ENCODE measurements at places on chromosomes 6 and 20.

GRCh38 chr6:129867403-129867802 is 6.3 kb upstream of the TMEM244 start:
- no peak for DNase-seq

GRCh38 chr6:122753000-122753687 is 26.4 kb upstream of the FABP7 start:
- DNase-seq, result peak; percentile 18

DNA sequence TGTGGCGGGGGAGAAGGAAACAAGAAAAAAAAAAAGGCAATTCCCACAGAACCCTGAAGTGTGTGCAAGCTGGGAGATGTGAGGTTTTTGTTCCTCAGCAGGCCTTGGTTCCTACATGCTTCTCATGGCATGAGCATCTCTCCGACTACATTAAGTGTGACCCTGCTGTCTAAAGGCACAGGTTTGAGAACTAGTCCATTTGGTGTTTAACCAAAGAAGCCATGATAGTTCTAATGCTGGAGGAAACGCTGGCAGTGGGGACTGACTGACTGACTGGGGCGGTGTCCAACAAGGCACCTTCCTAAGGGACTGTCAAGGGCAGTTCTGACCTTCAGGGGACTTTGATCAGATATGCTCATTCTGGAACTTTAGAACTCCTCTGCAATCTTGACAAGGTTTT is 3.8 kb downstream of the TXNDC5 start:
- DNase-seq, result no peak

DNA sequence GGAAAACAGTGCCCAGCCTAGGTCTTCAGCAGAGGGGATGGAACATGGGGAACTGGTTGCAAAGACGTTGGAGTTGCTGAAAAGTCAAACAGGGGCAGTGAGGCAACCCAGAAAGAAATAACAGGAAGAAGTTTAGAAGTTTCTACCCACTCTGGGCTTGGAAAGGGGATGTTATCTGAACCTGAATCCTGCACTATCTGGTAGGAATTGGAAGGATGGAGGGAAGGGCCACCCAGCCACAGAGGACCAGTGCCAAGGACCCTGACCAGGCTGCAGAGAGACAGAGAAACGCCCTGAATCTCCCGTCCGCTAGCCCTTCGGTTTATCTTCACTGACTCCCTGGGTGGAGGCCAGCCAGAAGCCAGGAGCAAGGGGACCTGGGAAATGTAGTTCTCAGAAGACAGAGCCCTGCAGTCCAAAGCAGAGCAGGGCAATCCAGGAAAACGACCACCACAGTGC is 217.3 kb upstream of the RREB1 start:
- peak; percentile 82 for DNase-seq

DNA sequence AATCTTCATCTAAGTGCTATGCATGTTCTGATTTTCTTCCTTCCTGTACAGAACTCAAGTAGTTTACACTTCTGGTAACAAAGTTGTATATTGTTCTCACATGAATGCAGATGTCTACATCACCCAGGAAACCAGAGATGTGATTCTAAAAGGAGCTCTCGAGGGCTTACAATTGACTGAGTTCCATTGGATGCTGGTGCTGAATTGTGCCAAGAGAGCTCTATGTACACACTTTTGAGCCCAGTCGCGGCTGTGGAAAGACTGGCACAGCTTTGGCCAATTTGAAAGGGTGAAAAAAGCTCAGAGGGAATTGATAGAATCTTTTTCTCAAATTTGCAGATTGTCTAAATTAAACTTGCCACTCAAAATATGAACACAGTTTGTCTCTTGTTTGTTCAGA is 340.7 kb downstream of the LMBRD1 start:
- no peak for DNase-seq

DNA sequence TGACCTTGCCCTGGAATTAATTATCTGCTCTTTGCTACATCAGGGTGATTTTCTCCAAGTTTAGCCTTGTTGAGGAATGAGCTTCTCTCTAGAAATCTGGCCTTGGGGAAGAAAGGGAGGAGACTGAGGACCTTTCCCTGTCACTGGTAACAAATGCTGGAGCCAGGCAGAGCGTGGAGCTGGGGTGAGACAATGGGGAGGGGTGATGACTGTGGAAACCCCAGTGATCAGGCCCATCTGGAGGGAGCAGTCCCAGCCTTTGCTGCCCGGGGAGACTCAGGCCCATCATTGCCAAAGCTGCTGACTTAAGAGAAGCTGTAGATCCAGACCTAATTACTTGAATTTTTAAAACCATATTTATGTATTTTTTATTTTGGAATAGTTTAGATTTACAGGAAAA is 31.3 kb downstream of the BCAS4 start:
- DNase-seq, result no peak

DNA sequence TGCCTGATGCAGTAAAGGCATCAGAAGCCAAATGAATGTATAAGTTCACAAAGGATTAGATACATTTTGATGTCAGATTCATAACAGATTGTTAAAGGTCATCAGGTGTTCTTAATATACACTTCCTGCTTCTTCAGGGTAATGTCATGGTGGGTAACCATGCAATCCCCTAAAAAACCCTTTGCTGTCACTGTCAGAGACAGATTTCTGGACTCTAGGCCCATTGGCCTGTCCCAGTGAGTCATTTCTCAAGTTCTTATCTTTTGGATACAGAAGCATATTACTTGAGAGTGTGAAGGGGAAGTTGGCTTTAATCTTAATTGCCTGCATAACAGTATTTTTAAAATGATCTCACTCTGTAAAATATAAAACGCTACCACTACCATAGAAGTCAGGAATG is 895.6 kb upstream of the MAP3K7 start:
- peak; percentile 61 for DNase-seq
